Fibroblast of skin of left quadriceps (primary cell): ENCODE measurements at places on chromosomes 7 and 10.

- no peak for DNase-seq
These were observed 33.3 kb downstream of the OR13A1 start for GRCh38 chr10:45282061-45282460.

DNA sequence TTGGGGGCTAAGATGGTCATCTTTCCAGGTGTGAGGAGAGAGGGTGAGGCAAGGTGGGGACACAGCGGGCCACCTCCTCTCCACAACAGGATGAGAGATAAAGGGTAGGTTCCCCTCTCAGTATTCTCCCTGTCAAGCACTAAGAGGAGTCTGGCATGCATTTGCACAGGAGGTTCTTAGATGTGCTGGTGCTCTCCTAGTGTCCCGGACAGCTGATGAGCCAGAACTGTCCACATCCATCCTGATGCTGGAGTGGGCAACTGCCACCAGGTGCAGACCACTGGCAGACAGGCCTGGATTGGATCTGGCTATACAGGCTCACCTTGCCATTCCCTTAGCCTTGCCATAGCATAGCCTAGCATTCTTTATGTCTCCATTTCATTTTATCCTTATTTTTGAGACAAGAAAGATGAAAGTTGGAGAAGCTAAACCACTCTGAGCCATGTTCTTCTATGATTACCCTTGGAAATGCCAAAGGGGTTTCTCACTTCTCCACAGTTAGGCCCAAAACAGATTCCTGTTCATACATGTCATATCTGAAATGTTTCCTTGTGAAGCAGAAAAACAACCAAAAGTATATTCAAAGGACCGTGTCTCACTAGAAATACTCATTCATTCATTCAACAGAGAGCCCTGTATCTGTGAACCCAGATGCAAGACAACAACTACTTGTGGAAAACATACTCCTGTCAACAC lies 48.8 kb upstream of the ANTXRL start:
- DNase-seq = no peak

DNA sequence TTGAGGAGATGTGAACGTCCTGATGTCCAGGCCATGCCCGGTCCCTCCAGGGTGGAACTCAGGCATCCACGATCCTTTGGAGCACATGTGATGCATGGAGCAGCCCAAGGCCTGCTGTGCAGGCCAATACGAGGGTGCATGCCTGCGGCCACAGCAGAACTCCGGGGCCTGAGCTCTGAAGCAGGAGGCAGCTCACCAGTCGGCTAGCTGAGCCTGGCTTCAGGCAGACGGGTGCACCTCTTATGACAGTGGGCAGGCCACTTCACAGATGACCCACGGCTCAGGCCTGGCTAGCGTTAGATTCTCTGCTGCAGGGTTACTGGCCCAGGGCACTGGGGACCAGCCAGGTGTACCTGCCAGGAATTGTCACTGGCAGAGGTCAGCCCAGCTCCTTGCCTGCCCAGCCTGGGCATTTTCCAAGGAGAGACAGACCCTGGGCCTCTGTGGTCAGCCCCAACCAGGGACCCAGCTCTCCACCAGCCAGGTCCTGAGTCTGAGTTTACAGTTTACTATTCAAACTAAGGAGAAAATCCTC lies 29.6 kb upstream of the INPP5A start:
- DNase-seq = no peak

GRCh38 chr7:100723732-100724275 lies 3.5 kb downstream of the EPO start:
- no peak for DNase-seq

DNA sequence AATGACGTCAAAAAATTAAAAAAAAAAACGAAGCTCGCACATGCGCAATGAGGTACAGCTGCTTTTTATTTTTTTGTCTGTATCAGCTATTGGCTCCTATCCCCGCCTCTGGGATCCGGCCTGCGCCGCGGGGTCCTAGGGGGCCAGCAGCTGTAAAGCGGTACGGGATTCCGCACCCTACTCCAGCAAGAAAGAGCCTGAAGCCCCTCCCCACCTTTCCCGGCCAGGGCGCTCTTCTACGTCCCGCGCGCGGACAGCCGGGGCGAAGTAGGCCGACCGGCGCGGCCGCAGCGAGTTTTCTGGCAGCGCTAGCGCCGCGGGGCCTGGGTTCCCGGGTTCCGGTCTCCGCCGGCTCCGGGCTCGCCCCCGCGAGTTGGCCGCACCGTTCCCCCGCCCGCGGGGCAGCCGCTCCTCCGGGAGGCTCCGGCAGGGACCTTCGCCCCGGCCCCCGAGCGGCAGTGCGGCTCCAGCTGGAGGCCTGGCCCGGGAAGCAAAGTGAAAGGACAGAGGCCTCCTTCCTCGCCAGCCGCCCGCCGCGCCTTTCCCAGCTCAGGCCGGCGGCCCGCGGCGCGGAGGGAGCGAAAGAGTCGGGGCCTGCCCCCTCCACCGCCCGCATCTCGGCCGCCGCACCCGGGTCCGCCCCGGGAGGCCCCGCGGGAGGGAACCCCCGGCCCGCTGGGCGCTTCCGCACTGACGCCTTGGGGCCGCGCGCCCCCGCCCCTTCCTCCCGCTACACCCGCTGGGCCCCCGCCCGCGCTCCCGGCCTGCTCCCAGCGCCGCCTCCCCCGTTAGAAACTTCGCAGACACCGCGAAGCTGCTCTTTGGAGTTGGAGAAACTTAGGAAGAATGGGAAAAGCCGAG lies 4.7 kb upstream of the SPAG6 start:
- peak; percentile 67 for DNase-seq

GRCh38 chr10:97365761-97366351 lies 31.3 kb upstream of the FRAT2 start:
- DNase-seq = no peak

- no peak for DNase-seq
These were observed 94.0 kb downstream of the MMRN2 start for GRCh38 chr10:86863484-86863842.
